Fibroblast of the conjunctiva (primary cell): ENCODE measurements at places on chromosomes 1 and 21.
A peak's percentile ranks its signal among the peaks of the same experiment; 100 is the strongest.

DNA sequence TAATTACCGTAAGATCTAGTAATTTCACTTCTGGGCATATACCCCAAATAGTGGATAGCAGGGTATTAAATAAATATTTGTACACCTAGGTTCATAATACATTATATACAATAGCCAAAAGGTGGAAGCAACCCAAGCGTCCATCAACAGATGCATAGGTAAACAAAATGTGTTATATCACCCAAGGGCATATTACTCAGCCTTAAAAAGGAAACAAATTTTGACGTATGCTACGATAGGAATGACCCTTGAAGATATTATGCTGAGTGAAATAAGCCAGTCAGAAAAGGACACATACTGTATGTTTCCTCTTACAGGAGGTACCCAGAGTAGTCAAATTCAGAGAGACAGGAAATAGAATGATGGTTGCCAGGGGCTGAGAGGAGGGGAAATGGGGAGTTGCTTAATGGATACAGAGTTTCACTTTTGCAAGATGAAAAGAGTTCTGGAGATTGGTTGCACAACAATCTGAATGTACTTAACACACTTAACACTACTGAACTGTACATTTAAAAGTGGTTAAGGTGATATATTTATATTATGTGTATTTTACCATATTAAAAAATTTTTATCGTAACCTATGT, 36.6 kb upstream of the KCTD3 start:
- no peak for DNase-seq

DNA sequence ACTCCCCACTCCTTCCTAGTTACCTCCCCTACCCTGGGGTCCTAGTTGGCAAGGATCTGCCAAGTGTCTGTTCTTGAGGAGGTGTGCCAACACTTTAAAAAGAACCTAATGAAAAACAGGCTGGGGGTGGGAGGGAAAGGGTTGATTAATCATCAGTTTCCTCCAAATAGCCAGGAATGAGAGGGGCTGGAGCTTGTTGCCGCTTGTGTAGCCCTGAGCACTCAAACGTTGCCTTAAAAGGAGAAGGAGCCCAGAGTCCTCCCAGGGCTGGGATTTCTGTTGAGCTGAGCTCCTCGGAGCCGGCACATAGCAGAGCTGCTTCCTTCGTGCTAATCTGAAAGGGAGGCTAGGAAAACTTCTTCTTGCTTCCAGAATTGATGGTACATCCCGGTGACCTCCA, 15.9 kb downstream of the SHISA4 start:
- peak; percentile 92 for DNase-seq

DNA sequence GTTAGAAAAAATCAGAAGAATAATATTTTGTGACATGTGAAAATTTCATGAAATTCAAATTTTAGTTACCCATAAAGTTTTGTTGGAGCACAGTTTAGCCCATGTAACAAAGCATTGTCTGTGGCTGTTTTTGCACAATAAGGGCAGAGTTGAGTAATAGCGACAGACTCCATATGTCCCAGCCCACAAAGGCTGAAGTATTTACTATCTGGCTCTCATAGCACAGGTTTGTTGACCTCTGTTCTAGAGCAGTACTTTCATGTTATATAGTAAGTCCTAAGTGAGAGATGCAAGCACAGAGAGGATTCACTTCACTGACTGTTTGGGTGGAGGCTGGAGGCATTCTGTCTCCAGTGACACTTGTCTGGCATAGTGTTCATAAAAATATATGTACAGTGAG, 6.8 kb downstream of the LAMC1 start:
- DNase-seq = no peak

DNA sequence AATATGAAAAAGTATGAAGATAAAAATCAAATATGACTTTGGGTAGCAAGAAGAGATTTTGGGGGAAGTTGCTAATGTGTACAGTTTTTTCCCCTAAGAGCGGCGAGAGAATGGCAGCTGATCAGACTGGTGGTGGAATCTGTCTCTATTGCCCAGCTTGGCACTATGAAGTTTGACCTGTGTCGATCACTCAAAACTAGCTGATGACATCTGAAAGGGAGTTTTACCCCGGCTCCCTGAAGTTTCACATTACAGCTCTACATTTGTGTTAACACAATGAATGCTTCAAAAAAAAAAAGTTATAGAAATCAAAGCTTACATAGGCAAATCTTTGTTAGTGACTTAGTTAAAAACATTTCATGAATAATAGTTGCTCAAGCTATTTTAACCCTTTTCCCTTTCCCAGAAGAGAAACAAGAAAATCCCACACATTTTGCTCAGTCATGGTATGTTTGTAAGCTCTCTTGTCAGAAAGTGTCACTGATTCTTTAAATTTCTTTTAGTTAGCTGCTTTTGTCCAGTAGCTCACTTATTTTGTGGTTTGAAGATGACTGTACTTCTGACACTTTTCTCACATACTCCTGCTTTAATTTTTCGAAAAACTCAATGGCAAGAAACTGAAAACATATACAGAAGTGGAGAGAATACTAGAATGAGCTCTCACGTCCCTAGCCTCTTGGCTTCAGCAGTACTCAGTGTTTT, 41.3 kb downstream of the DYRK1A start:
- no peak for DNase-seq

GRCh38 chr21:46228345-46229051, at the start of gene LSS:
Gene LSS, minus strand, starts transcription at chr21:46228774. Its CDS starts 29 bp downstream, at chr21:46228745.
- DNase-seq = peak; percentile 99
